ENCODE measurements at places on chromosomes 5 and 9.

- no peak overlapping the region for H3K4me3 ChIP-seq
- H3K4me1 ChIP-seq, result peaks cover 42% of the 10 kb centered on the region
- H3K27ac ChIP-seq, result no peak overlapping the region
- peaks cover 3% of the 10 kb centered on the region for H3K36me3 ChIP-seq
- no peak for DNase-seq
- H3K27me3 ChIP-seq, result no peaks in the 10 kb centered on the region
Observed at GRCh38 chr9:127575875-127576778, 36.0 kb upstream of the STXBP1 start.

- H3K27ac ChIP-seq, result no peak overlapping the region
- no peak overlapping the region for H3K4me3 ChIP-seq
- H3K27me3 ChIP-seq, result no peaks in the 10 kb centered on the region
- H3K36me3 ChIP-seq, result no peaks in the 10 kb centered on the region
- no peak for DNase-seq
Observed at GRCh38 chr5:1173485-1174070, 27.8 kb upstream of the SLC6A19 start.

- no peaks in the 10 kb centered on the region for H3K4me1 ChIP-seq
- no peaks in the 10 kb centered on the region for H3K36me3 ChIP-seq
- H3K4me3 ChIP-seq, result no peak overlapping the region
- no peak overlapping the region for H3K27ac ChIP-seq
- DNase-seq, result no peak
- no peaks in the 10 kb centered on the region for H3K27me3 ChIP-seq
Observed at GRCh38 chr5:170159101-170159698, 53.5 kb downstream of the FOXI1 start.

DNA sequence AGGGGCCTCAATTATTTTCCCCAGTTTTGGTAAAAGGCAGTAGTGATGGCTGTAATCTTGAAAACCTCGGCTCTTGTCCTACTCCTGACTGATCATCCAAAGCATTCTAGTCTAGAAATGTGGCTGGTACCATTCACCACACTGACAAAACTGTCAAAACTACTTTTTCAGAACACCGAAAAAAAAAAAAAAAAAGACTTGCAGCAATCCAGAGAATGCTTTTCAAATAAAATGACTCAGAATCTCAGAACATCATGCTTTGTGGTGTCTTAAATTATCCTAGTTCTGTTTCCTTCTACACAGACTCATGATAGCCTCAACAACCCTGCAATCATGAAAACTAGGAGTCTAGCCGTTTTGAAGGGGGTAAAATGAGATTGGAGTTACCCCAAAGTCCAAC lies 13.4 kb downstream of the SLC28A3 start:
- H3K36me3 ChIP-seq, result no peaks in the 10 kb centered on the region
- no peak for DNase-seq
- H3K4me3 ChIP-seq, result no peak overlapping the region
- H3K27me3 ChIP-seq, result no peaks in the 10 kb centered on the region
- H3K4me1 ChIP-seq, result peaks cover 19% of the 10 kb centered on the region

GRCh38 chr5:56523790-56524575 lies 290.9 kb upstream of the ANKRD55 start:
- H3K4me3 ChIP-seq, result no peak overlapping the region
- peaks cover 39% of the 10 kb centered on the region for H3K4me1 ChIP-seq
- no peak overlapping the region for H3K27ac ChIP-seq
- no peaks in the 10 kb centered on the region for H3K36me3 ChIP-seq
- no peaks in the 10 kb centered on the region for H3K27me3 ChIP-seq

- H3K4me1 ChIP-seq, result peaks cover 19% of the 10 kb centered on the region
- no peak for DNase-seq
- H3K36me3 ChIP-seq, result peaks cover 1% of the 10 kb centered on the region
- no peak overlapping the region for H3K4me3 ChIP-seq
Observed at GRCh38 chr5:14234204-14234603, 91.1 kb downstream of the TRIO start.

Measured in keratinocyte (primary cell).